CD4-positive, alpha-beta memory T cell (primary cell): ENCODE measurements at places on chromosomes 16 and 17.

- peak; percentile 35 for DNase-seq
Measured at GRCh38 chr16:22206842-22207714, 1.0 kb downstream of the EEF2K start.

GRCh38 chr17:36525113-36525512, 9.6 kb downstream of the MYO19 start:
- DNase-seq = no peak

- no peak for DNase-seq
Measured at GRCh38 chr17:1027044-1027443, 30.1 kb downstream of the TIMM22 start.

GRCh38 chr17:59353936-59354755, 22.7 kb downstream of the YPEL2 start:
- DNase-seq = no peak
